ENCODE measurements at places on chromosomes 5 and 9.

GRCh38 chr5:34053571-34054399, 10.8 kb upstream of the C1QTNF3 start:
- no peak for DNase-seq

DNA sequence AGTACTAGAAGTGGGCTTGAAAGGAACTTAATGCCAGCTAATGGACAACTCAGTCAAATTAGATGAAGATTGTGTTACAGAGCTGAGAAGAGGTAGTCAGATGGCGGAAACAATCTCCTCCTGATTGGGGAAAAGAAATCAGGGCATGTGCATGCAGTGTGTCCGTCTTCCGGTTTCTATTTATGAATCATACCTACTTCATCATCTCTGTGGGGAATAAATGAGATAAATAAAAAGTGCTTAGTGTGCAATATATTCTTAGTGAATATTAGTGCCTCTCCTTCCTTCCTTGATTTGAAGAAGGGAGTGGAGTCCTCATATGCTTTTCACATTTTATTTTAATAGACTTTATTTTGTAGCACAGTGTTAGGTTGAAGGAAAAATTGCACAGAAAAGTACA, 108.7 kb upstream of the NFIL3 start:
- DNase-seq: no peak

- DNase-seq: no peak
Observed at GRCh38 chr9:87245271-87245670, 252.4 kb upstream of the DAPK1 start.

DNA sequence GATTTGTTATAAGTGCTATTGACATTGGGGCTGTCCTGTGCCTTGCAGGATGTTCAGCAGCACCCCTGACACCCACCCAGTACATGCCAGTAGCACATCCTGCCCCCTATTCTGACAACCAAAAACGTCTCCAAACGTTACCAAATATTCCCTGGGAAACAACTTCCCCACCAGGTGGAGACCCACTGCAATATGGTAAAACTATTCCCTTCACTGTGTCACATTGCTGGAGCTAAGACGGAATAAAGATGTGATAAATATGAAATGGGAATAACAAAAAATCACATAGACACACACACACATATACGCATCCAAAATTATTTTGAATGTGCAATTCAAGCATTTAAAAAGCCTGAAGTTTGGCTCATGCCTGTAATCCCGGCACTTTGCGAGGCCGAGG, 874.3 kb upstream of the DMAC1 start:
- DNase-seq: no peak

DNA sequence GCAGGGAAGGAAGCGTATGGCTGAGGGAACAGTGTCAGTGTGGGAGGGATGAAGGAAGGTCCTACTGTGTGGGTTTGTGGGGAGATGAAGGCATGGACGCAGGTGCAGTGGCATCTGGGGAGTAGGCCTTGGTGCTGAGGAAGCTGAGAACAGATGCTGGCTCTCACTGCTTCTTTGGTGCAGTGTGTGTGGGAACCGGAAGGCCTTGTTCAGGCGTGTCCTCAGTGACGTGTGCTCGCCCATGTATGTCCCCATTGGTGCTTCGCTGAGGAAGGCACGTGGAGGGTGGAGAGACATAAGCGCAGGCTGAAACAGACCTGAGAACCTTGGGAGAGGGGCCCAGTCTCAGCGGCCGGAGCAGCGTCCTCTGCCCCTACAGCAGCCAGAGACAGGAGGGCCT, 18.7 kb downstream of the ADAMTS13 start:
- no peak for DNase-seq

Data from right hindlimb (tissue), 1 donor.